Hypothalamus (tissue), 51 donors: ENCODE measurements at places on chromosomes 16 and 17.

GRCh38 chr17:11204991-11205390, 36.0 kb upstream of the SHISA6 start:
- DNase-seq: no peak

- DNase-seq: no peak
These were observed 1070.0 kb downstream of the CDH11 start for GRCh38 chr16:64051824-64052223.

DNA sequence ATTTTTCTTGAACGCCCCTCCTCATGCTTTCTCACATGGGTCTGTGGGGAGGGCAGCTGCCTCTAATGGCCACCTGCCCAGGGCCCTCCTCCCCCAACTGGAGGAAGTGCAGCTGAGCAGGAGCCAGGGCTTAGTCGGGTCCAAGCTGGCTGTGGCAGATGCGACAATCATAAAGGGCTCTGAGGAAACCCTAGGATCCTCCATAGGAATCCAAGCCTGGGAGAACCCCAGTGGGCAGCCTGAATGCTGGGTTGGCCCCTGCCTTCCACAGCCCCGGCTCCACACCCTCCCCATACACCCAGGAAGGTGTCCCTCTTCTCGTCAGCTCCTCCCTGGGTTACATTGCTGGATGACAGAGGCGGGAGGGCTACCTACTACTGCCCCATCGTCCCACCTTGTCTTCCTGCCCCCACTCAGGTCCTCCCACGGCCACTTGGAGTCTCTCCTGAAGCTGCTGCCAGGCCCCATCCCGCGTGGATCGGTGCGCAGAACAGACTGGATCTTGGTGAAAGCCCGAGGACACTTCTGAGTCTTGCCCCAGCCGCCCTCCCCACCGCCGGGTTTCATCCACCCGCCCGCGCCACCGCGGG, 15.6 kb upstream of the CBFB start:
- peak; percentile 40 for DNase-seq

- no peak for DNase-seq
These were observed 105.6 kb downstream of the XYLT1 start for GRCh38 chr16:17365211-17365541.

DNA sequence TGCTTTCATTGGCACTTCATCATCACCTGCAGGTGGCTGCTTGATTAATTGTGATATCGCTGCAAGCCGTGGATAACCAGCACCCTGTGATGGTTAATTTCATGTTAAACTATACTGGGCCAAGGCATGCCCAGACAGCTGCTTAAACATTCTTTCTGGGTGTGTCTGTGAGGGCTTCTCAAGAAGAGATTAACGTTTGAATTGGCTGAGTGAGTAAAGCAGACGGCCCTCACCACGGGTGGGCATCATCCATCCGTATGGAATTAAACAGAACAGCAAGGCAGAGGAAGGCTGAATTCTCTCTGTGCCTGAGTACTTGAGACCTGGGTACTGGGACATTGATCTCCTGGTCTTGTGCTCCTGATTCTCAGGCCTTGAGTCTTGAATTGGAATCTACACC, 7.1 kb upstream of the ZNF213 start:
- DNase-seq: no peak

- no peak for DNase-seq
These were observed 36.1 kb upstream of the MYH2 start for GRCh38 chr17:10585529-10585928.

DNA sequence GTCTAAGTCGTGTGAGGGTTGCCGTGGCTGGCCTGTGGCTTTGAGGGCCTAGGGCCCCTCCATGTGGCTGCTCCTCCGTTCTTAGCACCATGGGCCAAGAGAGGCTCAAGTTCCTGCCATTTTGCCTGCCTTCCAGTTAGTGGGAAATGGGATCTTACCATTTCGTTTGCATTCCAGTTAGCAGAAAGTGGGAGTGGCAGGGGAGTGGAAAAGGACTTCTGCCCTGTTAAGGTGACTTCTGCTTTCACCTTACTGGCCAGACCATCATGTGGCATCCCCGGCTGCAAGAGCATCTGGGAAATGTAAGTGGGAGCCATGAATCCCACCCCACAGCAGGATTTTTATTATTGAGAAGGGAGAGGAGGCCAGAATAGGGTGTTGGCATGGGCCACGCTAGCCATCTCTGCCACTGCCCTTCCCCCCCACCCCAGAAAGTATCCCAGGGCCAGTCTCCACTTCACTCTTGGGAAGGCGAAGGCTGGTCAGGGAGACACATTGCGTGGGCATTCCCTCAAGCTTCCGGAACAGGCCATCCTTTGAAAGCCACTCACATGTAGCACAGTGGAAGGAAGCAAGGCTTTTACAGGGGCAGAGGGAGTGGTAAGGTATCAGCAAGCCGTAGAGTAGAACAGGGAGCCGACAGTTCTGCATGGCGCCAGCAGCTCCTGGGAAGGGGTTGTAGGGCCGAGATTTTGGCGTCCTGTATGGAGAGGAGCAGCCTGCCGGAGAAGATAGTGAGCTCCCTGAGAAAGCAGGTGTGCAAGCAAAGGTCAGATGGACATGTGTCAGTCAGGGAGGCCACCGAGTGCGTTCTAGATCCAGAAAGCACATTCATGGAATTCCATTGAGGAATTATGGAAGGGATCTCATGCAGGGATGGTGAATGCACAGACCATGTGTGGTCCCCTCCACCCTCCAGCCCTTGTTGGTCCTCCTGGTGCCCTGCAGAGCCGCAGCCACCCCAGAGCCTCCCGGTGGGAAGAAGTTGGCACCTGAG, 33.4 kb downstream of the CMIP start:
- no peak for DNase-seq

DNA sequence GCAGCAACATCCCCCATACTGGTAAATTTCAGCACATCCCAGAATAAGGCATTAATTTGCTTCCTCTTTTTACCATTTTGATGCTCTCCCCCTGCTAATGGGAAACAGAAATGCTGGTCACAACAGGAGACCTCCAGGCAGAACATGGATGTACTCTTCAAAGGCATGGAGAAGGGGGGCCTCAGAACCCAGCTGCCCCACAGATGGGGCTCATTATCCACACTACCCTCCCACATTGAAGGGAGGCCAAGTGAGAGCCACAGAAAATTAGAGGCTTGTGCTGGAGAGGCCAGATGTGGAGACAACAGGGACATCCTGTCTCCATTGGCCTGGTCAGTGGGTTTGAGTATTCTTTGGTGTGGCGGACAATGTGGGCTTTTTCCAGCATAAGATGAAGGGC, 150.1 kb upstream of the CDH11 start:
- DNase-seq: no peak
